ENCODE measurements at places on chromosomes 2 and 18.

GRCh38 chr2:44169155-44169898 lies 652 bp downstream of the PPM1B start:
- peak; percentile 38 for DNase-seq

GRCh38 chr2:181178823-181179412 lies 198.5 kb downstream of the UBE2E3 start:
- DNase-seq: no peak

GRCh38 chr2:27501042-27501441 lies 4.4 kb downstream of the GCKR start:
- no peak for DNase-seq

DNA sequence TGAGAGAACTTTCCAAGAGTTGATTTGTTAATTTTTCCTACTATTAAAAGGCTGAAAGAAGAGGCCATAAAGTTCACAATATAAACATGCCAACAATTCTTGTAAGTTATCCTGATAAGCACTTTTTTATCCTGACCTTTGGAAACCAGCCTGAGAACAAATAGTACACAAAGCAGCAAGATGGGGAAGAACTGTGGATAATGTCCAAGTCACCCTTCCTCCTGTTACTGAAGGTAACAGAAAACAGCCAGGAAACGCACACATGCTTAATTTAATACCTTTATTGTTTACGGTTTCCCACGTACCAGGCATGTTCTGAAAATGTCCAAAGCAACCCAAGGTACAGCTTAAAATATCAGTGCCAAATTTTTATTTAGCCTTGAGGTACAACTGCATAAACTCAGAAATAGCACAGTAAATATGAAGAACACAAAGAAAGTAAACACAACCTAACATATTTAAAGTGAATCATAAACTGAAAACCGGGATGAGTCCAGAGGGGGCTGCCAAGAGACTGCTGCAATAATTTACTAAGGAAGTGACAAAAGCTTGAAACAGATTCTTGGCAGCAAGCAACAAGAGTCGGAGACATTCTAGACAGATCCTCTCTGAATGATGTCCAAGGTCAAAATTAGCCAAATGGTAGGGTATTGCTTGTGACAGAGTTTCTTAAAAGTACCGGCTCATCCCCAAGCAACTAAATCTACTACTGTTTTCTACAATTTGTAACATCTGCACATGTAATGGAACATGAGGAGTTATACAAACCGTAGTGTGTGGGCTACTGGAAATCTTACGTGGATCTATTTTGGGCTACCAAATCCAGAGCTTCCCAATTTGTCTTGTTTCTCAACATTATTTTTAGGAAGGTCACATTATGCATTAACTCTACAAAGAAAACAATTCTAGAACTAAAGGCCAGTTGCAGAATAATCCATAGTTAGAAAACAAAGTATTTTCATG lies 93.2 kb downstream of the CABYR start:
- DNase-seq: no peak

DNA sequence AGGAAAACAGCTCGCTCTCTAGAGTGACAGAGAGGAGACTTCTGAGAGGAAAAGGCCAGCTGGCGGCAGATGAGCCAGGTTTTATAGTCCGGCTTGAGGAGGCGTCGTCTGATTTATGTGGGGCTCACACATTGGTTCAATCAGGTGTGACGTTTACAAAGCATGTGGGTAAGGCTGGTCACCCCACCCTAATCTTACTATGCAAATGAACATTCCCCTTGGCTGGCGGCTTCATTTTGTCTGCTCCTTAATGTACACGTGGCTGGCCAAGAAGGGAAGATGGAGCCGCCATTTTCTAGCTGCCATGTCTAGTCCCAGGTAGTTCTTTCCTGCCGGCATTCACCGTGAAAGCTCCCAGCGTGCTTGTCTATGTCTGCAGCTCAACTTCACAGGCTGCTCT lies 299.1 kb upstream of the SPRED2 start:
- DNase-seq: no peak

GRCh38 chr18:74436158-74436769 lies 20.8 kb downstream of the DIPK1C start:
- no peak for DNase-seq

- no peak for DNase-seq
These were observed 104.3 kb downstream of the CSRNP3 start for GRCh38 chr2:165573534-165574461.

DNA sequence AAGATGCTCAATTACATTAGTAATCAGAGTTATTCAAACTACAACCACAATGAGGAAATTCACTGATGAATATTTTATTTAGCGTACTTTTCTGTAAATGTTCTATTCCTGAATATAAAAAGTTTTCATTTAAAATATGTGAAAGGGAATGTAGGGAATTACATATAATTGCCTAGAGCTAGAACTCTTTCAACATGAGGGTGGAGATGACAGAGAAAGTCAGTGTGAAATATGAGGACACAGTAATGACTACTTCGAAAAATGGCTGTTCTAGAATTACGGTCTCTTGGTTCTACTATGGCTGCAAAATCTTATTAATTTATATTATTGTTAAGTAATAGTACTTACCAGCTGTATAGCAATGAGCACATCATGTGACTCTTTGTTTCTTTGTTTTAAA lies 1647.4 kb upstream of the PIK3C3 start:
- DNase-seq: no peak

DNA sequence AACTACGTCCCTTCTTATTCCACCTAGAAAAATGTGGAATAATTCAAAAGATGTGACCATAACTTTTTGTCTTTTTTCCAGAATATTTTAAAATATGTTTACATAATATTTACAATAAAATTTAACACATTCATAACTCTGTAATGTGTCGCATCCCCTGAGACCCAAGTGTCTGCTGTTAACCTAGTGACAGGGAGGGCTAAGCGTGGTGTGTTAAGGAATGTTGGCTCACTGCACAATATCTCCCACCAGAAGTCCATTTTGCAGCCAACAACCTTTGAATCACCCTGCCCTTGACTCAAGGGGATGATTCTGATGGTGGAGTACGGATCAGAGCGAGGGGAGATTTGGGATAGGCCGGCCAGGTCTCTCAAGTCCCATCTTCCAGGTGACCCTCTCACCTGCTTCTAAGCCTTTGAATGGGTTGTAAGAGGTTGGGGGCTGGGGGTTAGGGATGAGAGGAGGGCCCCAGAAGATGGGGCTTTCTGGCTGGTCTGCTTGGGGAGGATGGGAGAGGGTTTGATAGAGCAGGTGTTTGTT lies 43.3 kb downstream of the SERTAD2 start:
- DNase-seq: no peak

GRCh38 chr2:3805201-3805939 lies 102.0 kb downstream of the DCDC2C start:
- DNase-seq: no peak

DNA sequence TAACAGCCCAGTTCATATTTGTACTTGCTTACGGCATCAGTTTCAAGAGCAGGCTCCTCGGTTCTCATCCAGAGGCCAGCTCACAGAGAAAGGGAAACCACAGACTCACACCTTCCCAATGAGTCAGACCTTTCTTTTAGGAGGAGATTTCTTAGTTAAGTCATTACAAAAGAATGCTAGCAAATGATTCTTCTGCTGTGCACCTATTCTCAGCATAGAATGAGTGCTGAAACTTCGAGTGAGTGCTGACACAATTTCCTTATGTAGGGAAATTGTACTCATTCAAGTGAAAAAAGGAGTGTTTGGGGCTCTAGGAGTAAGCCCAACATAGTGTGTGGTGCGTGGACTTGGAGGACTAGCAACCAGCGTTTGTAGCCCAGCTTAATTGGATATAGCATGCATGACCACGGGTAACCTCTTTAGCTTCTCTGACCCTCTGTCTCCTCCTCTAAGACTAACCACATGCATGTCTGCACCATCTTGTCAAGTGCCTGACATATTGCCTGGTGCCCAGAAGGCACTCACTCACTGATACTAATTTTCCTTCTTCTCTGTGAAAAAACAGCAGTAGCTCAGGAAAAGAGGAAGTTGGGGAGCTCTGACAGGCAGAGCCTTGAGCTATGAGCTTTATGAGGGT lies 87.0 kb downstream of the ALPK2 start:
- DNase-seq: peak; percentile 32

- DNase-seq: no peak
These were observed 60.6 kb downstream of the CCDC74A start for GRCh38 chr2:131588152-131588873.
